ENCODE measurements at places on chromosomes 11 and 22. TPM values are rescaled to one million over a fixed set of nuclear protein-coding genes. Genes with fewer than 3 reads are reported as not detected.
A peak's percentile ranks its signal among the peaks of the same experiment; 100 is the strongest.

GRCh38 chr11:108501396-108501795 is 3.2 kb upstream of the POGLUT3 start:
- no peak for DNase-seq

GRCh38 chr11:62976109-62976508 is 8.7 kb downstream of the SLC22A6 start:
- no peak for DNase-seq

Gene TNNI2
- not detected for total RNA-seq

Gene PHOX2A
- total RNA-seq = not detected

DNA sequence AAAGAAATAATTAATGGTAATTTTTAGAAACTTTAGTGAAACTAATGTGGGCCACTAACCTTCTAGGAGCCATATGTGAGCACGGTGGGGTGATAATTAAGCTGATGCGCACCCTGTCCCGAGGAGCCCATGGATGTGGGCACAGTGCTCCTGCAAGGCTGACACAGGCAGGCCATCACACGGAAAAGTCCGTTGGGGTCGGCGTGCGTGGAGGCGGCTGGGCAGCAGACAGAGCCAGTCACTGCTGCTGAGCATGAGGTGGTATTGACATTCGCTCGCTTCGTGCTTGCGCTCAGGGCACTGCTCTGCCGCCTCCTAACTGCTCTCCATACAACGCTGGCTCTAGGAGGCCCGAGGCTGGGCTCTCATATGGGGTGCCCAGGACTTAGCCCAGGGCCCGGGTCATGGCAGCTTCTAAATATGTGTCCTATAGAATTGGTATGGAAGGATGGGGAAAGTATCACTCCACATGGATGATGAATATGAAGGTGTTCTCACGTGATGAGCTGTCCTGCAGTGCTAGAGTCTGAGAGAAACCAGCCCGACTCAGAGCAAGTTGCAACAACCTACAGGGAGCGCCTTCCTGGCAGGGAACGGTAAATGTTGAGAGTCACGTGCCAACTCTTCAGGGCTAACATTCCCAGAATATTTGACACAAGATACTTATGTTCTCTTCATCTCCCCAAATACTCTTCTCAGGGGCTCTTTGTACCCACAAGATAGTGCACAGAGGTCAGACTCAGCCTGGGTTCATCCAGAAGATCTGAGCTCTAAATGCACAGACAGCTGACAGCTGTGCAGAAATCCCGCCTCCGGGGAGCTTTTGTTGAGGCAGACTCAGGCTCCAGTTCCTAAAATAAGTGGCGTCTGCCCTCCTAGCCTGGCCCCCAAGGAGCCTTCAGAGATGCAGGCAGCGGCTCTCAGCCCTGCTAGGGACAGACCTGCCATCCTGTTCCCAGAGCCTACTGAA is 50.6 kb upstream of the ARFGAP3 start:
- DNase-seq = no peak

- DNase-seq = no peak
Measured at GRCh38 chr11:91956711-91957110, 267.9 kb upstream of the FAT3 start.

DNA sequence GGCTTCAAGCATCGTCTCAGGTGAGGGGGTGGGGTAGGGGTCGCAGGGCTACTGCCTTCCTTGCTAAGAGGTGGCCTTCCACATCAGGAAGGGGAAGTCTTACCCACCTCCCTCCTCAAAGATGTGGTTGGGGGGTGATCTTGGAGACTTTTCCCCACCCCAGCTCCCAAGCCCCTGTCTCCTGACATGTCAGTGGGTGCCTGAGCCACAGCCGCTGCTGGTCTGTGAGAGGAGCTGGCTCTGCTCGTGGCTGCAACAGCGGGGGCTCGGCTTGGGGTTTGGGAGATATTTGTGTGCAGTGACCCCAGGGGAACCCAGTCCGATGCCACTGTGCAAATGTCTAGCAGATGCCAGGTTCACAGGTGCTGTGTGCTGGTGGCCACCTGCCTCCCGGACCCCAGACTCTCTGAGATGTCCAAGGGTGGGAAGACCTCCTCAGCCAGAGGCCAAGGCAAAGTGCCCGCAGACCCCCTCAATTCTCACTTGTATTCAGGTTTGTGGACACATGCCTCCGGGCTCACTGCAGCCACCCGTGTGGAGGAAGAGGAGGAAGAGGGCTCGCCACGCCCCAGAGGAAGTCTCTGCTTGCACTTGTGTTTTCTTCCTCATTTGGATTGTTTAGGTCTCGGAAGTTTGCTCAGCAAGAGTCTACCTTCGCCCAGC is 1.9 kb downstream of the KCNQ1 start:
- no peak for DNase-seq

- DNase-seq = no peak
Measured at GRCh38 chr11:47268448-47269001, 1.4 kb upstream of the MADD start.

Gene TAF1D
- 52.5 TPM for total RNA-seq

- DNase-seq = no peak
Measured at GRCh38 chr11:5290106-5290505, 11.6 kb downstream of the OR51B4 start.

GRCh38 chr11:109423466-109424190 is 1.6 kb downstream of the C11orf87 start:
- no peak for DNase-seq

DNA sequence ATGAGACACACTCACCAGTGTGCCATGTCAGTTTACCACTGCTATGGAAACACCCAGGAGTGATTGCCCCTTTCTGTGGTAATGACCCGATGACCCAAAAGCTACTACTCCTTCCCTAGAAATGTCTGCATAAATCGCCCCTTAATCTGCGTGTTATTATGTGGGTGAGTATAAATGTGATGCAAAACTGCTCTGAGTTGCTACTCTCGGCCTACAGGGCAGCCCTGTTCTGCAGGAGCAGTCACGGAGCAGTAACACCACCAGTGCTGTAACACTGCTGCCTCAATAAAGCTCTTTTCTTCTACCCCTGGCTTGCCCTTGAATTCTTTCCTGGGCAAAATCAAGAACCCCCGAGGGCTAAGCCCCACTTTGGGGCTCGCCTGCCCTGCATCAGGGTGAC is 9.6 kb upstream of the LDLRAD3 start:
- DNase-seq = no peak

DNA sequence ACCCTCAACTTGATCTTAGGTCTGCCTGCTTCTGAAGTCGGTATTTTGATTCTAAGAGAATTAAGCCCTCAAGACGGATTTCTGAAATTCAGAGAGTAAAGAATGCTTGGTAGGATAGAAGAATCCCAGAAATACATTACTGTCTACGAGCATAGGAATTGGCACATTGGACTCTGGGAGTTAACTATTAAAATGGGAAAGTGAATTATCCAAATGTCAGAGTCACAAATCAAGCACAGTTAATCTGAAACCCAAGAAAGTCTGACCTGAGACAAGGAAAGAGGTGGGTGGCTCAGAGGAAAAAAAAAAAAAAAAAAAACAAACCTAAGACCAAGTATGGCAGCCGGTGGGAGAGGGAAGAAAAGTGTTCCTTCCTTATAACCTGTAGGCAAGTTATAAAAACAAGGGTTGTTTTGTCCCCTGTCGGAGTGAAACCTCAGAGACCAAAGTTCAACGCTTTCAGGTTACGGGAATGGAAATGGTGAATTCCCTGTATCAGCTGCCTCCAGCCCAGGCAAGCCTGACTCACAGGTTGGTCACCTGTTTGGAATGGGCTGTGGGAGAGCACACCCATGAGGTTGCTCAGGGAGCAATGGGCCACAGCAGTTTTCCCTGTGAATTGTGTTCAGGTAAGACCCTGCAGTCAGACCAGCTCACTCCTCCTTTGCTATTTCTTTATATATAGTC is 139.0 kb downstream of the ETS1 start:
- DNase-seq = no peak

- peak; percentile 22 for DNase-seq
Measured at GRCh38 chr11:130420478-130421198, 7.8 kb downstream of the ADAMTS8 start.

Gene SLC25A45
- 4.6 TPM for total RNA-seq

GRCh38 chr11:115128226-115128625 is 376.0 kb downstream of the CADM1 start:
- DNase-seq = no peak

DNA sequence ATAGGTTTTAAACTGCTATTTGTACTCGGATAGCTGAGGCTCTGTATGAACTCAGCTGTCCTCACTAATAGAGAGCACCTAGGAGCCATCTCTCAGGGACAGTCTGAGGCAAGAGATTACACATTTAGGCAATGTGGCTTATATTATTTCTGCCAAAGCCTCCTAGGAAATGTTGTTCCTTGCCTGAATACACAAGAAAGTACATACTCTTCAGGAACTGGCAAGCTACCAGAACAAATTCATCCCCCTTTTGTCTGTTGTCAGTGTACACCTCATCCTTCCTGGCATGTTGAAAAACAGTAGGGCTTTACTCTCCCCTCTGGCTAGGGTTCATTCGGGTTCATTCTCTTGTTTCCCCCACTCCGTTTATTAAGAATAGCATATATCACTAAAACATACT is 615.9 kb upstream of the FAT3 start:
- DNase-seq = no peak

GRCh38 chr22:45475063-45475747 is 27.5 kb upstream of the FBLN1 start:
- DNase-seq = no peak

Gene ARVCF
- 21.4 TPM for total RNA-seq

DNA sequence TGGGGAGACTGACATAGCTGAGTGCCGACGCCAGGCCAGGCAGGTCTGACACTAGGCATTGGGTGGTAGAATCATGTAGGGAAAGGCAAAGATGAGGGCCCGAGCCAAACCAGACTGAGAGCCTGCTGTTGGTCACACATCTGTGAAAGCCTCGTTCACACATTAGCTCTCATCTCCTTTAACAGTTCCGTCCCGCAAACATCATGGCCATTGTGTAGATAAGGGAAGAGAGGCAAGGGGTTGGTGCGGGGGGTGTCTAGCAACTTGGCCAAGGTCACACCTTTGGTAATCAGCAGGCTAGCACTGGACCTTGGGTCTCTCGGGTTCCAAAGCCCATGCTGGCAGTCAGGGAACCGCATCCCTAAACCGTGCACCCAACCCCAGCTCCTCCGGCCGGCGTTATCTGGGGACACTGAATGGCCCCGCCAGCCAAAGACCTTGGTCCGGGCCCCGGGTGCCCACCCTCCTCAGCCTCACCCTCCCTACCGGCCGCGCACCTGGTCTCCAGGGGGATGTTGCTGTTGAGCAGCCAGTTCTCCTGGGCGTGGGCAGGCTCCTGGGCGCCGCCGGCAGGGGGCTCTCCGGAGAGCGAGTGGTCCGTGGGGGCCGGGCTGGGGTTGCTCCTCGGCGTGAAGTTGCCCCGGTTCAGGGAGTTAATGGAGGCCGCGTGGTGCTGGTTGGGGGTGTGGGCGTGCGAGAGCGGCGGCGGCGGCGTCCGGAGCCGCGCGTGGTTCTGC is 328.3 kb upstream of the NARS2 start:
- no peak for DNase-seq

GRCh38 chr22:46801826-46802607 is 39.6 kb downstream of the TBC1D22A start:
- no peak for DNase-seq

DNA sequence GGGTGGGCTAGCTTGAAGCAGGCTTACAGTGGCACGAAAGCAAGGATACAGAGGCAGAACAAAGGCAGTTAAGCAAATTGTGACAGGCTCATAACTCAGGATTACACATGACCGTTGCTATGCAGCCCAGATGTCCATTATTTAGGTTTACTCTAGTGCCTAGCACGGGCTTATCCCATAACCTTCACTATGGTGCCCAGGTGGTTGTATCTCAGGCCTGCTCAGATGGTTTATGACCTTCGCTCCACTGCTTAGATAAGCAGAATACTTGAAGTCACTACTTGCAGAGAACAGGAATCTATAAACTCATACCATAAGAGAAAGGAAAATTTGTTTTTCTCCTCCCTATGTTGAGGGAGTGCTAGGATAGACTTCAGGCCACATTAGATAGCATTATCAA is 9.0 kb downstream of the OR6M1 start:
- DNase-seq = no peak

DNA sequence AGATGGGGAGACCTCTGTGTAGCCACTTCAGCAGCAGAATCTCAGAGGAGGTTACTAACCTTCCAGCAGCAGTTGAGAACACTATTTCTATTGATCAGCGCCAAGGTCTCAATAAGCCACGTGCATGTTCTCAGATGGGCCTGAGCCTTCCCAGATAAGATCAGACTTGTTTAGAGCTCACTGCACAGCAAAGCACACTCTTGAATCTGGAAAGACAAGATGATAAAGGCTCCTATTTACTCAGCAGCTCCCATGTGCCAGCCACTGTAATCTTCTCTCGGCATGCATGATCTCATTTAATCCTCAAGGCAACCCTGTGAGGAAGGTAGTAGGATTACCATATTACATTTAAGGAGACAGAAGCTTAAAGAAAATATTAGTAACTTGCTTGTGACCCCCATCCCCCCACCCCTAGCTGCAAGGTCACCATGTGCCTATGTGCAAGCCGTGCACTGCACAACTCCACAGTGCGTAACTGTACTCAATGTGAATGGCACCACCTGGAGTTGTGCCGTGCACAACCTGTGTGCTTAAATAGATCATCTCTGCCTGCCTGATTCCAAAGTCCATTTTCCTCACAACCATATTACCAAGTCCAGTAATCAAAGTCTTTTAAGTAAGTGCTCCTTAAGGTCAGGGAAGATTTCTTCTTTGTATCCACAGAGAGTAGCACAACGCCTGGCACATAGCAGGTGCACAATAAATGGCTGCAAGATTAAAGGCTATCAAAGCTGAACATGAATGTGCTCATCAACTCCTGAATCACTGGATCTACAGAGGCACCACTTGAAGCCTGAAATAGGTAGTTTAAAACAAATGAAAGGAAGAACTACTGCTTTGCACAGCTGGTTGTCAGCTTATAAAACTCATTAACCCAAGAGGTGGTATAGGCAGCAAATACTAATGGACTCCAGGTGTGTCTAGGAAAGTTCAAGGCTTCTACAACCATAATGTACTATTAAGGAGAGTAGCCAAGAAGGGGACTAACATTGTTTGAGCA is 293.8 kb downstream of the BUD13 start:
- DNase-seq = no peak

- peak; percentile 41 for DNase-seq
Measured at GRCh38 chr11:2127482-2128129, 11.6 kb downstream of the IGF2 start.

DNA sequence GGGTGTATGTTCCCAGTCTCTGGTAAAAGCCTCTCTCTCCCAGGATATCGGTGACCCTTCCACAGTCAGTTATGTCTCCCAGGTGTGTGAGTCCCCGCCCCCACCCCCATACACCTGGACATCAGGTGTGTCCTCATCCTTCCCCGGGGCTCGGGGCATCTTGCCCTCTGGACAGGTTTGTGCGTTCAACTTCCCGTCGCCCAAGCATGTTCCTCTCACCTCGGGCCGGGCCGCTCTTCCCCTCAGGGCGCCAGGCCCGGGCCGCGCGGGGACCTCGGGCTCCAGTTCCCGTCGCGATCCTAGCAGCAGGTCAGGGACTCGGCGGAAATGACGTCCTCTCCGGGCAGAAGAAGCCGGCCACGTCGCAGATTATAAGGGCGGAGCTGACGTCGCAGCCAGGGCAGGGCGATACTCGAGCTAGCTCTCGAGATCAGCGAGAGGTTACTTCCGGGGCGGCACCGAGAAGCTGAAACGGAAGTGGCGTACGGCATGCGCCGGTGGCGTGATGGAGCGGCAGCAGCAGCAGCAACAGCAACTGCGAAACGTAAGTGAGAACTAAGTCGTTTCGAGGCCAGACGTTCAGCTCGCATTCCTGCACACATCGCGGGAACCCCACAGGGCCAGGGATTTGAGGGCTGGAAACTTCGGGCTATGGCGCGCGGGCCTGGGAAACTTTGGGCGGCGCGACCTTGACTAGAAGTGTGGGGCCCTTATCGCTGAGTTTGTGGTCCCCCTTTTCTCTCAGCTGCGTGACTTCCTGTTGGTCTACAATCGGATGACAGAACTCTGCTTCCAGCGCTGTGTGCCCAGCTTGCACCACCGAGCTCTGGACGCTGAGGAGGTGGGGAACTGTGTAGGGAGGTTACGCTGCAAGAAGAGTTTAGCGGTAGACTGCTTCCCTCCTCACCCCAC is at the start of the genes ARFIP2 and TIMM10B:
Gene ARFIP2 (minus strand): TSS at position 320 of the 912 bp plus-strand sequence. CDS start 910 bp downstream, outside the sequence.
Gene TIMM10B (plus strand): TSS at position 490 of the 912 bp plus-strand sequence. CDS start 16 bp downstream, at position 506.
- DNase-seq = peak; percentile 99
